ENCODE measurements at places on chromosomes 16 and 17.

GRCh38 chr17:28112606-28113005 lies 70.1 kb downstream of the NLK start:
- no peak for DNase-seq

DNA sequence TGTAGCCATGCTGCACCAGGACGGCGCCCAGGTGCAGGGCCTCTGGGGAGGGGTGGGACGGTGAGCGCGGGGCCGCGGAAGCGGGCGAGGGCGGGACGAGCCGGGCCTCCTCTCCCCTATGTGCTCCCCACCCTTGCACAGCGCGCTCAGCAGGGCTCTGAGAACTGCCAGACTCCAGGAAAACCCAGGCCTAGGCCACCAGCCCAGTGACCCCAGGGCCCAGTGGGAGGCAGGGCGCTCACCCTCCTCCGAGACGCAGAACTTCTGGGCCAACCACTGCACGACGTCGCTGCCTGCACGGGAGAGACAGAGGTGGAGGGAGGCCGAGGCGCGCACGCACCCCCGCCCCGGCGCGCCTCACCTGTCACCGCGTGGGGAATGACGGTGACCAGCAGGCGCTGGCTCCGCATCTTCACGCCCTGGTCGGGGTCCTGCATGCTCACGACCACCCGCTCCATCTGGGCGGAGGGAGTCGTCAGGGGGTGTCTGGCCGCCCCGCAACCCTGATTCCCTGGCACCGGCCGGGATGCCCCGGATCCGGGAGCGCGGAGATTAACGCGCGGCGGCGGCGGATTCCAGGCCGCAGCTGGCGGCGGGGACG lies 603 bp downstream of the RGS11 start:
- no peak for DNase-seq

- peak; percentile 96 for DNase-seq
Observed at GRCh38 chr17:3911271-3912053, 4.8 kb downstream of the P2RX1 start.

GRCh38 chr17:1060991-1061390 lies 64.1 kb downstream of the TIMM22 start:
- no peak for DNase-seq

GRCh38 chr16:1031666-1032065 lies 40.9 kb upstream of the SSTR5 start:
- no peak for DNase-seq

- DNase-seq = no peak
Observed at GRCh38 chr16:14020141-14020540, 51.0 kb upstream of the MRTFB start.

- DNase-seq = no peak
Observed at GRCh38 chr17:38498353-38498752, 70.1 kb downstream of the ARHGAP23 start.

GRCh38 chr17:77454242-77455095 lies 313.7 kb downstream of the SEC14L1 start:
- DNase-seq = no peak

DNA sequence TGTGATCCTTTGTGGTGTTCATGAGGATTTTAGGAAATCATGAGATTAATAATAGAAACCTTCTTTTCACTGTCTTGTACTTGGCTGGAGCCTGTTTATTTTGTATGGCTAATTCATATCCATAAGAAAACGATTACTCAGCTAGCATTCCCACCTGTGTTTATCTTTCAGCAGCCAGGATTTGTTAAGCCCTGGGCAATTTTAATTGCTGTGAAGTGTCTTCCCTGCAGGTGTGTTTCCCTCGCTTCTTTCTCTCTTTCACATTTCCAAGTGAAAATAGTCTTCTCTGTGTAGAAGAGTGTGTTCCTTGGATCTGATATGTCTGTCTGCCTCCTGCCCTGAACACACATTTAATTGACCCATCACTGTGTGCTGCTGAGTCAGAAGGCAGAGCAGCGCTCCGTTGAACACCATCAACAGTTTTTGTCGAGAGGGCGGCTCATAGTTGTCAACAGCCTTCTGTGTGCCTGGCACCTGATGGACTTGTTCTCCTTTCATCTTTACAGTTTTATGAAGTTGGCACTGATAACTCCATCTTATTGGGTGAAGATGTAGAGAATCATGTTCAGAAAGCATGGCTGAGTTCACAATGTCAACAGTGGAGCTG lies 83.2 kb downstream of the SPECC1 start:
- DNase-seq = no peak

DNA sequence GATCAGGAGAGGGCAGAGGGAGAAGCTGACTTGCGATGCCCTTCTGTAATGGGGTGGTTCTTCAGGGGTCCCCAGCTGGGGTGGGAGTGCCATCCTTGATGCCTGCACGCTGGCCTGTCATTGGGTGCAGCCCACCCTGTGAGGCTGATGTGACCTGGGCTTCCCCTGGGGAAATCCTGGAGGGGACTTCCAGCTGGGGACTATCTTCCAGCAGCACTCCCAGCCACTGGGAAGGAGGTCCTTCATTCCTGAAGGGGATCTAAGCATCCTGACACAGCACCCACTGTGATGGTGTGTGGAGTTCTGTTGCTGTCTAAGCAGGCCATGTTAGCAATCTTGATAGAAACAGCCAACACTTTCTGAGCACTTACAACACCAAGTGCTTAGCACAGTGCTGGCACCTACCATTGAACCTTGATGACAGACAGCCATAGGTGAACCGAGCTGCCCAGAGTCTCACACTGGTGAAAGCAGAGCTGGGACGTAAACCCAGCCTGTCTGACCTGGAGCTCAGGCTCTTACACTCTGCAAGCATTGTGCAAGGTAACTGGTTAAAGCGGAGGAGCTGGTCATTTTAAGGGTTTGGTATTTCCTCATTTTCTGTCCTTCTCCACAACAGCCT lies 211.3 kb downstream of the CCDC182 start:
- DNase-seq = no peak

- no peak for DNase-seq
Observed at GRCh38 chr17:65099941-65100315, 37.2 kb upstream of the RGS9 start.

GRCh38 chr16:69443927-69444631 lies 19.7 kb downstream of the CYB5B start:
- DNase-seq = no peak

- DNase-seq = no peak
Observed at GRCh38 chr16:1152123-1152638, 725 bp upstream of the CACNA1H start.

DNA sequence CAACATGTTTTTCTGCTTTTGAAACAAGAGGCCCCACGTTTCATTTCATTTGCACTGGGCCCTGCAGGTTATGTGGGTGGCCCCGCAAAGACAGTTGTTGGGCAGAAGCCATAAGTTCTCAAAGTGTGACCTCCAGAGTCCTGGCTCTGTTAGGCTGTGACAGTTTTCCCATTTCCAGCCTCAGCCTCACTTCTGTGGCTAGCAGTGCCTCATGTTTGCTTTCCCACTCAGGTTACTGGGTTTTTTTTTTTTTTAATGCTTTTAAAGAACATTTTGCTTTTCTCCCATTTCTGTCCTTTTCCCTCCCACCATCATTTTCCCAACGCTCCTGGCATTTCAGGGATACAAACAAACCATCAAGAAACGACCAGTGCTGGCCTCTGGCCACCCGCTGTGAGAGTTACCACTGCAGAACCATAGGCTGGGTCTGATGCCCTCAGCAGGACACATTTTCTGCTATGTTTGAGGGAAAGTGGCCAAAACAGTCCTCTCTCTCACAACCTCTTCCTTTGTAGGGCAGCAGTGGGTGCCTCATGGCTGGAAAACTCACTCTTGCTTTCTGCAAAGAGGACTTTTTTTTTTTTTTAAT lies 159.0 kb upstream of the MPHOSPH6 start:
- no peak for DNase-seq

DNA sequence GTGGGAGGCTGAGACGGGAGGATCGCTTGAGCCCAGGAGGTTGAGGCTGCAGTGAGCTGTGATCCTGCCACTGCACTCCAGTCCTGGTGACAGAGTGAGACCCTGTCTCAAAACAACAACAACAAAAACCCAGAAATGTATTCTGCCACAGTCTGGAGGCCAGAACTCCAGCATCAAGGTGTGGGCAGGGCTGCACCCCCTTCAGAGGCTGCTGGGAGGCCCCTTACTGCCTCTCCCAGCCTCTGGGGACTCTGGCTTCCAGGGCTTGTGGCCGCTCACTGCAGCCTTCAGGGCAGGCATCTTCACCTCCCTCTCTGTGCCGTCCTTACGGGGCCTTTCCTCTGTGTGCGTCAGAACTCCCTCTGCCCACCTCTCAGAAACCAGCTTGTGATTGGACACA lies 209.4 kb upstream of the GSE1 start:
- DNase-seq = no peak

GRCh38 chr16:86836503-86837129 lies 258.3 kb downstream of the FOXL1 start:
- no peak for DNase-seq

- no peak for DNase-seq
Observed at GRCh38 chr16:55643161-55643970, 12.4 kb upstream of the SLC6A2 start.

- no peak for DNase-seq
Observed at GRCh38 chr16:31334934-31335333, 20.0 kb upstream of the ITGAX start.

DNA sequence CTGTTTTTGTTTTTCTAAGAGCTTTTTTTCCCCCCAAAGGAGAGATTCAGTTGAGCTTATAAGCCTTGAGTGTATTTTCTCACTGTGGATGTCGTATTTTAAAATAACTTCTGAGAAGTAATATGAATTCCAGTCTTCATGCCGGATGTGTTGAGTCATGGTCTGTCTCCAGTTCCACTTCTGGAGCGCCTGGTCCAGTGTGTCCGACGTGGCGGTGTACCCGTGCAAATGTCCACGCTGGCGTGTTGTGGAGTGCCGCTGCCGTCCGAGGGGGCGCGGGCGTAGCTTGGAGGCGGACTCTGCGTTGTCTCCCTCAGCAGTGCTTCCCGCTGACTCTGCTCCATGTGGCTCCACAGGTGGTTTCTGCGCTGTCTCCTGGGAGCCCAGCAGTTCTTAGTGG lies 60.9 kb upstream of the ZNF750 start:
- DNase-seq = no peak

GRCh38 chr17:29563816-29564215 lies 3.0 kb downstream of the ABHD15 start:
- peak; percentile 66 for DNase-seq

DNA sequence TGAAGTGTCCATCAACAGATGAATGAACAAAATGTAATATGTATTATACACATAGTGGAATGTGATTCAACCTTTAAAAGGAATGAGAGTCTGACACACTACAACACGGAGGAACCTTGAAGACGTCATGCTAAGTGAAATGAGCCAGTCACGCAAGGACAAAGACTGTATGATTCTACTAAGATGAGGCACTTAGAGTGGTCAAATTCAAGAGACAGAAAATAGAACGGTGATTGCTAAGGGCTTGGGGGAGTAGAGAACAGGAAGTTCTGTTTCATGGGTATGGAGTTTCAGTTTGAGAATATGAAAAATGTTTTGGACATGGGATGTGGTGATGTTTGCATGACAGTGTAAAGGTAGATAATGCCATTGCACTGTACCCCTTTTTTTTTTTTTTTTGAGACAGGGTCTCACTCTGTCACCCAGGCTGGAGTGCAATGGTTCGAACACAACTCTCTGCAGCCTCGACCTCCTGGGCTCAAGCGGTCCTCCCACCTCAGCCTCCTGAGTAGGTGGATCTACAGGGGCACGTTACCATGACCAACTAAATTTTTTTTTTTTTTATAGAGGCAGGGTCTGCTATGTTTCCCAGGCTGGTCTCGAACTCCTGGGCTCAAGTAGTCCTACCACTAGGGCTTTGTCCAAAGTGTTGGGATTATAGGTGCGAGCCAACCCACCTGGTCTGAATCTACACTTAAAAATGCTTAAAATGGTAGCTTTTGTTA lies 2.9 kb upstream of the CCDC102A start:
- DNase-seq = no peak

DNA sequence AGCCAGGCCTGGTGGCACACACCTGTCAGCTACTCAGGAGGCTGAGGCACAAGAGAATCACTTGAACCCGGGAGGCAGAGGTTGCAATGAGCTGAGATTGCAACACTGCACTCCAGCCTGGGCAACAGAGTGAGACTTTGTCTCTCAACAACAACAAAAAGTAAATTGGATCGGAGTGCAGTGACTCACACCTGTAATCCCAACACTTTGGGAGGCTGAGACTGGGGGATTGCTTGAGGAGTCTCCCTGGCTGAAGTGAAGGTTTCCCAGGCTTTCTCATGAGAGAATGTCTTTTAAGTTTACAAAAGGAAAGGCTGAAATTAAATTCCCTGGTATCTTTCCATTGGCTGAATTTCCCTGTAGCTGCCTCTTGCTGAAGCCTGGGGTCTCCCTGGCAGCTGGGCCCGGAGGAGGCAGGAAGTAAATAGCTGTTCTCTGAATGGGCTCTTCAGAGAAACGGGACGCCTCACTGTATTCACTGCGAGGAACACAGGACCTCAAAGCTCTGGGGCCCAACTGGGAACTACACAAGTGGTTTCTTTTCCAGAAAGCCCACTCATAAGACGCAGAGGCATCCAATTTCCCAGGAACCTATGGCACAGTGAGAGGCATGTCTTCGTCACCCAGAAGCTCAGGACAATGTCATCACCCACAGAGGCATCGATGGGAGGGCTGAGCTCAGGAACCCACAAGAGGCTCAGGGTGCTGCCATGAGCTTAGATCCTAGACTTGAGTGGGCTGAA lies 77.4 kb upstream of the SMURF2 start:
- DNase-seq = no peak

DNA sequence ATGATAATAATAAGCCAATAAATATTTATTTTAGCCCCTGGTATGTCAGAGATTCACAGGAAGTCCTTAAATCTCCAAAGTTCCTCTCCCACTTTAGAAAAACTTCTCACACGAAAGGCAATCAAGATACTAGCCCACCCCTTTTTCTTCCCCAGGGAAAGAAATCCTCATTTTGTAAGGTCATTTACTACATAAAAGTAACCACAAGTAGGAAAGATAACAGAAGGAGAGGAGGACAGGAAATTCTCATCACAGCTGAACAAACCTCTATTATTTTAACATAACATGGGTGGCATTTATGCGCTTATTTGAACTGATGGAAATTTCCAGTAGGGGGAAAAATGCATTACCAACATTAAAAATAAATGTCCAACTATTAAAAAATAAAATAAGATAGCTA lies 3.4 kb downstream of the FAM222B start:
- DNase-seq = no peak

GRCh38 chr17:79090443-79091225 lies 16.0 kb downstream of the ENGASE start:
- DNase-seq = no peak

DNA sequence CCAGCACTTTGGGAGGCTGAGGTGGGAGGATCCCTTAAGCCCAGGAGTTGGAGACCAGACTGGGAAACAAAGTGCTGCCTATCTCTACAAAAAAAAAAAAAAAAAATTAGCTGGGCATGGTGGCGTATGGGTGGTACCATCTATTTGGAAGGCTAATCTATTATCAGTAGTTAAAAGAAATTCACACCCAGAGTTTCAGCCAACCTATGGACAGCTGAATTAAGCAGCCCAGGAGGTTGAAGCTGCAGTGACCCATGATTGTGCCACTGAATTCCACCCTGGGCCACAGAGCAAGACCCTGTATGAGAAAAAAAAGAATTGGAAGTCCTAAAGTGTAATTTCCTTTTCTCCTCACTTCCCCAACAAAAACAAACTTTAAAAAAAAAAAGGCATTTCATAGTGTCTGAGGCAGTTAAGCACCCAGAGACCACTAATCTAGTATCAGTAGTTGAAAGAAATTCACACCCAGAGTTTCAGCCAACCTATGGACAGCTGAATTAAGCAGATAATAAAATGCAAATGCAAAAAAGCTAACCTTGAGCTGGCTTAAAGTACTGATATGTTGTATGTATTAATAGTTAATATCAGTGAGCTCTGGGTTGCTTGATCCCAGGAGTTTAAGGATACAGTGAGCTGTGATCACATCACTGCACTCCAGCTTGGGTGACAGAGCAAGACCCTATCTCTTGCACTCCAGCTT lies 18.1 kb downstream of the CLTC start:
- DNase-seq = no peak

Data from Jurkat, Clone E6-1 (cell line).